ENCODE measurements at places on chromosomes 12 and 14.

- no peak for DNase-seq
Observed at GRCh38 chr14:20219033-20219432, 4.5 kb upstream of the OR11H6 start.

GRCh38 chr12:13539051-13539450 lies 342.5 kb downstream of the EMP1 start:
- no peak for DNase-seq

GRCh38 chr14:58549105-58549757 lies 88.5 kb upstream of the DACT1 start:
- no peak for DNase-seq

DNA sequence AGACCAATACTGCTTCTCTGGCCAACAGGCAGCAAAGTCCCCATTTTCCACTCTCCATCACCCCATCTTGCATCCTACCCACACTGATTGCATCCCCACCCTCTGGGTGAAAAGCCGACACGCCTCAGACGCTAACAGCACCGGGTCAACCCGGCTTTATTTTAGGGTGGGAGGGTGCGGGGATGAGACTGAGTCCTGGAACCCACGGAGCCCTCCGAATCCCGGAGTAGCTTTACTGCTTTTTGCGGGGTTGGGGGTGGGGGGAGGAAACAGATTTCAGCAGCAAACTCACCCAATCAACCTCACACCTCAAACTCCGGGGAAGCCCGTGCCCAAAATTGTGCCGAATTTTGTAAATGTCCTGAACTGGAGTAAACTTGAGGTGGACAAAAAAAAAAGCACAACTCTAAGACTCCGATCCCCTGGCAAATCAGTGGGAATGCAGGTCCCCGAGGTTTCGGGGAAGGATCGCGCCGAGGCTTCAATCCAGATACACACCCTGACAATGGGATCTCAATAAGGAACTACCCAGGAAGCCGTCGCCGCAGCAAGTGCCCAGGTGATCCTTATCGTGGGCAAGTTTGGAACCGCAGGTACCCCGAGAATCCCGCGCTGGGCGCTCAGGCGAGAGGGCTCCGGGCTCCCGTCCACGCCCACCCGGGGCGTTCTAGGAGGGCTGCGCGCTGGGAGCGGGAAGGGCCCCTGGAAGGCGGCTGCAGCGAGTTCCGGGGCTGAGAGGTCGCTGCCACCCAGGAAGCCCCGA lies 1.1 kb downstream of the GCH1 start:
- peak; percentile 20 for DNase-seq

GRCh38 chr12:104423809-104424208 lies 32.9 kb upstream of the CHST11 start:
- DNase-seq, result no peak

DNA sequence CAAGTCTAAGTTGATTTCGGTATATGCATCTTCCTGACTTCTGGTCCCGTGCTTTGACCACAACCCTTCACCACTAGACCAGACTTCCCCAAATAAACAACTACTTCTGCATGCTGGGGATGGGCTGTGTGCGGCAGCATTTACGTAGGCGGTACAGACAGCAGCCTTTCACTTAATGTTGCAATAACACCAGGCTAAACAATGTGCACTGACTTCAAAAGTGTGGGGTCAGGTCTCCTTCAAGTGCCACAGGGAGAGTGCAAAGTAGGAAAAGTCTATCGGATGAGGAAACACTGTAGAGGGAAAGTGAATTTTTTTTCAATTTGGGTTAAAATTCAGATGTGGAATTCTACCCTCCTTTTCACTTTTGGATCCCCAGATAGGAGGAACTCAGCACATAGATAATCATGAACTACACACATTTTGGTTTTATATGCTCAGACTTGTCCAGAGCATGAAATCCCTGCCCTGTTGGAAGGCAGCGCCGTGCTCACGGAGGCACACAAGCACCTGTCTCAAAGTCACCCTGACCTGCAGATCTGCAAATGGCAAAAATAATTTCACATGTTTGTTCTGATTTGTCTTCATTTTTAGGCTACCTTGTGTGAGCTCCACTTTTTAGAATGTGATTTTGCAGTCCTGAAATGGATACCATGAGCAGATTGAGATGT lies 3.6 kb upstream of the FOS start:
- DNase-seq, result no peak

- no peak for DNase-seq
Observed at GRCh38 chr12:52170827-52171226, 21.0 kb downstream of the KRT80 start.

DNA sequence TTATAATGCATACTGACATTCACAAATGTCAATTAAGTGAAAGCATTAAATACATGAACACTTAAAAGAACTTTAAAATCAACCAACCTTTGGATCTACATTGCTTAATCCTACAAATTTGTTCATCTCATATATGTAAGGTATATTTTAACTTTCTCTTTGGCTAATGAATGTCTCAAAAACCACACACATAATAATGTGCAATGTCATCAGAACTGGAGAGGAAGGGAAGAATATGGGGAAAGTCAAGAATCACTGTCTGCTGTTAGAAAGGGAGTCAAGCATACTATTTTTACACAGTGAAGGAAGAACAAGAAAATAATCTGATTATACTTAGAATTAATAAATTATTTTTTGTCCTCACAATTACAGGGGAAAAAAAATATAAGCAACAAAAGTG lies 4.9 kb downstream of the GMFB start:
- no peak for DNase-seq

DNA sequence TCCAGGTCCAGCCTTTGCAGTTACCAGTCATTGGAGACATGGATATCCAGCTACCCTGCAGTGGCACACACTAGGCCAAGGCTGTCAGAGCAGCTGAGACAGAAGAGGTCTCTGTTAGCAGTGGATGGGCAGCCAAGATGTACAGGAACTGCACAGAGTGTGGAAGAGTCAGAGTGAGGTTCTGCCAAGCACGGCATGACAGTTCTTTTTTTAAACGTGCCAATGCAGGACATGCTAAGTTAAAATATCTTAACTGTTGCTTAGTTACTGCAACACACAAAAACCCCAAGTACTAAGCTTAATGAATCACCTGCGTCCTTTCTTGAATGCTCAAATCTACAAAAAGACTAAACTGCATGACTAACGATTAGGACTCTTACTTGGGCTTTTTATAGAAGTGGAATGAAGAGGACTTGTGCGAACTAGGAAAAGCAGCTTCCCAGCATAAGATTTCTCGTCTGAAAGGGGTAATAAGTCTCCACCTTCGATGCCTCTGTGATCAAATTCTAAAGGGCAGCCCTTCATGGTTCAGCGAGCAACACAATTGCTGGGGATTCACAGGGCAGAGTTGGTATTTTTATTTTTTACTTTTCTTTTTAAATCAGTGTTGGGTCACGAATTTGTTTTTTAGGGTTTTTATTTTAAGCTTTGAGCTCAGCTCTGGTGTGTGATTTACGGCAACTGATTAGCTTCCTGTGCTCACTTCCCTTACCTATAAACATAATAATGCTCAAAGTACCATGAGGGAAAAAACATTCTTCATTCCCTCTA lies 20.6 kb downstream of the MAPK1IP1L start:
- no peak for DNase-seq

- DNase-seq, result no peak
Observed at GRCh38 chr12:31759632-31760459, 31.0 kb upstream of the AMN1 start.

DNA sequence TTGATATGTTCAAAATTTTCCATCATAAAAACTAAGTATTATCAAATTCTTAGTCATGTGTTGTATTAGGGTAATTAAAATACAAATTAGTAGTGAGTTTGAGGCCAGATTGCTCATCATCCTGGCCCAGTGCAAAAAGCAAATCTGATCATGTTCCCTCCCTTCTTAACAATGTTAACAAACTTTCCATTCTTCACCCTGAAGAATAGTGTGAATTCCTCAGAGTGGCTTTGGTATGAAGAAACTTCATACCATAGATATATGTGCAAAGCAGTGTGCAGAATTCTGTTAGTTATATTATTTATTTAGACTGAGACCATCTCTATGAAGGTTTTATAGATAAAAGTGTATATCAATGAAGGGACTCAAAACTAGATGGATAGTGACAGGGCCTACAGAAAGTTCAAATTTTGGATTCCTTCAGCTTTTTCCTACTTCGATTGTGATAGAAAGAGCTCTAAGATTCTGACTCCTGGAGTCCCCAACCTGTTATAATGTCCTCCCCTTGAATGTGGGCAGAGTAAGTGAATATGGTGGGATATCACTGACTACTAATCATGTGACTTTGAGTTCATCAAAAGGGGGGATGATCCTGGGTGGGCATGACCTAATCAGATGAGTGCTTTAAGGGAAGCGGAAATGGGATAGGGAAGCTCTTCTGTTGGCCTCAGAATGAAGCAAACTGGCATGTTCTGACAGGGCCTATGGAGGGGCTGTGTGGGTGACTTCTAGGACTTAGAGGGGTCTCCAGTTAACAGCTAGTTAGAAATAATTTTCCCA lies 271.4 kb downstream of the BTG1 start:
- DNase-seq, result no peak

DNA sequence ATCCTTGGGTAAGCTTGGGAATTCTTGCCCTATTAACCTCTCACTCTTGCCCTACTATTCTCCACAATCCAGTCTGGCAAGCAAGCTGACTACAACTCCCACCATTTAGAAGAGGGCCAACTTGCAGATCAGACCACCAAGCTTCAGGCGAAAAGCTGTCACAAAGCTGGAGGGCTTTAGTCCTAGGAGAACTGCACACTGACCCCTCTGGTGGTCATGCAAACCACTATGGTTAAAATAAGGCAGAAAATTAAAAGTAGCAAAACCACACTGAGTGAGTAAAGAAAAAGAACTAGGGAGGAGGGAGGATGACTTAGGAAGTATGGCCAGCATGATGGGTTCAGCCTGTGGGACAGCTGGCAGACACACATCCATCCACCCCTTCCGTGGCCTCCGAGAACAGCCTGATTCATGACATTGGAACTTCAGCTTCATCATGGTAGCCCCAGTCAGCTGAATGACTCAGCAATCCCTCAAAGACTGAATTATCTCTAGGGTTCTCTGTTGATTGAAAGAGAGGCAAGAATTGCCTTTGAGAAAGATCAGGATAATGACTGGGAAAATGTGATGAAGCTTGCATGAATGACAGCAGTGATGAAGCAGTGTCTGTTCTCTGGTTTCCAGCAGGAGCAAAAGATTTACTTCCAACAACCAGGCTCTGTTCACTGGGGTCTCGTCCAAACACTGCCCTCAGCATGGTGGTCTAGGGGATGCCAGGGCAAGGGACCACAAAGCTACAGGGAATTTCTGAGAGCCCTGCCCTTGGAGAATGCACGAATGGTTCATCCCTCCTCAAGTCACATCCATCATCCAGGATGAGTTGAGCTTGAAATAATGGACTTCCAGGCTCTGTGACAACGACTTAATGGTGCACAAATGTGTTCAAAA lies 24.4 kb downstream of the PITPNM2 start:
- DNase-seq, result no peak

DNA sequence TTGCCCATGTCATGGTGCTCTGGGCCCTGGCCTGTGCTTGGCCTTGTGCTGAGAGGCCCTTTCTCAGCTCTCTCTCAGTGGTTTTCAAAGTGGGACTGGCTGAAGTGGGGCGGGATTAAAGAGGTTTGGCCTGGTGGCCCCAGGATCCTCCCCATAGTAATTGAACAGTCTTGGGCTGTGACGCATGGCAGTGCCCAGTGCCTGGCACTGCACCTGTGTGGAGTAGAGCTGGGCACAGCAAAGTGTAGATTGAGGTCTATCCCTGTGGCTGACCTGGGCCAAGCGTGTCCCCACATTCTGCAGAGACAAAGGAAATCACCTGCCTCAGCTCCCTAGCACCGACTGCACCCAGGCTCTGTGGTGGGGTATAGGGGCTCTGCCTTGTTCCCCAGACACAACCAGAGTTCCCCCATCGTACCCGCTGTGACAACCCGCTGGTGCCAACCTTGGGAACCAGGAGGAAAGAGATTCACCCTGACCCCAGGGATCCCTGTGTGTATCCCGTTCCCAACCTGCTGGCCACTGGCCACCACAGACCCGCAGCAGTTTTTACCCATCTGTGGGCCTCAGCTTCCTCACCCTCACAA lies 9.9 kb upstream of the CYP46A1 start:
- no peak for DNase-seq

DNA sequence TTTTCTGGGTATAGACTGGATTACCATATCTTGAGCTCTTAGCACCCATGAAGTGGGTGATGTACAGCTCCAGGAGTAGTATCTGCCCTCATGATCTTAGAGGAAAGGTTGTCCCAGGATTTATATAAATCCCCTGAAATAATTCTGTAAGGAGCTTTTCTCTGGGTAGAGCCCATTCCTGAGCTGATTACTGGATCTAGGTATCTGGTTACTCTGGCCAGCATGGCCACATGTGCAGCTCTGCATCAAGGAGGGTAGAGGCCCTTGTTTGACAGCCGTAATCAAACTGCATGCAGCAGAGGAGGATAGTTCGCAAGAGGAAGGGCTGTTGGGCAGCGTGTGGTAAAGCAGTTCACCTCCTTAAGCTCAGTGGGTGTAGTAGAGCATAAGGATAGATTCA lies 8.5 kb downstream of the COX14 start:
- no peak for DNase-seq

DNA sequence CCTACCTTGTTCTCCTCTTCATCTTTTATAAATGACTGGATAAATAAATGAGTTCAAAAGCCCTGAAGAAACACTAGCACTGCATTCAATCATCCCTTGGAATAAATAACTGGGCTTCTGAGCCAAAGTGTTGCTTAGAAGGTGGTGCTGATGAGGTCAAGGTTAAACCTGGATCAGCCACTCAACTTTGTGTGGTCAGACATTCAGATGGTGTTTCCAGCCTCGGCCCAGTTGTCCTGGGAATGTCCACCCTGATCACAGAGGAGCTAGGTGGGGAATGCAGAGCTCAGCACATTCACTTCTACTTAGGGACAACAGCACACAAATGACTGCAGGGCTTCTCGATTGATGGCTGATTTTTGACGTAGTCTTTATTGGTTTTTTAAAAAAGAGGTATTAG lies 88.7 kb downstream of the SLC8A3 start:
- DNase-seq, result no peak

DNA sequence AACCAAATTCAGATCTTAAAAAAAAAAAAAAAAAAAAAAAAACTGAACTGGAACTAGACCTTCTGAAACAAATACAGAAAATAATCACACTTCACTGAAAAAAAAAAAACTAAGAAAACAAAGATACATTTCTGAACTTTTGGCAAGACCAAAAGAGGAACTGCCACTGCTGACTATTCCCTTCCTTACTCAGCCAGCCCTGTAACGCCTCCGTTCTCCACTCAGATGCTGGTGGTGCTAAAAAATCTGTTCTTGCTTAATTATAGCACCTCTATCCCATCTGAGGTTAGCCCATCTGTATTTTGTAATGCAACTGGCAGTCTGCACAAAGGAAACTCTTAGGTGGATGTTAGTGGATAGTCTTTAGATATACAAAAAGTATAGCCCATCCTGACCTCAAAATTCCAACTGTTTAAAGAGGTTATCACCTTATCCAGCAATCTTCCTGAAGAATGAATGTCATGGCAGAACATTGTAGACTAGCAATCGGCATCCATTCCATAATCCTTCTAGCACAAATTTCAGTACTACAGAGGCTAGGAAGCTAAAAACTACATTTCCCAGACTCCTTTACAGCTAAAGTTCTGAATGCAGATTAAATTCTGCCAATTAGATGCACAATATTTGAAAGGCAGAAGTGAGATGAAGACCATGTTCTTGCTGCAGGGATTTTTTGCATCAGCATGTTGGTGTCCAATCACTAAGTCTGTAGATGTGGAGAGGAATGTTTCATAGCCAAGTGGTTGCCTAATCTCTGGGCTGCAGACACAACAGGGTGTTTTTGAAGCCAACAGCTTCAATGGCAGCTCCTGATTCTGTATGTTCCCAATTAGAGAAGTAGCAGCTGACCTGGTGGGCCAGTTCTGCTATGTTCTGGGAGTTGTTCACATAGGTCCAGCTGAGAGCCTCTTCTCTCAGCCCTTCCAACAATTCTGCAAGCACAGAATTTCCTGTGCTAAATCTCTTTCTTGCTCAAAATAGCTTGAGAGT lies 5.7 kb downstream of the MAP3K9 start:
- no peak for DNase-seq

Measured in activated CD4-positive, alpha-beta T cell treated with anti-CD3 and anti-CD28 coated beads, Interleukin-2, amount 50 U/mL, for 48 hours (primary cell).